ENCODE measurements at places on chromosomes 7 and 10.

DNA sequence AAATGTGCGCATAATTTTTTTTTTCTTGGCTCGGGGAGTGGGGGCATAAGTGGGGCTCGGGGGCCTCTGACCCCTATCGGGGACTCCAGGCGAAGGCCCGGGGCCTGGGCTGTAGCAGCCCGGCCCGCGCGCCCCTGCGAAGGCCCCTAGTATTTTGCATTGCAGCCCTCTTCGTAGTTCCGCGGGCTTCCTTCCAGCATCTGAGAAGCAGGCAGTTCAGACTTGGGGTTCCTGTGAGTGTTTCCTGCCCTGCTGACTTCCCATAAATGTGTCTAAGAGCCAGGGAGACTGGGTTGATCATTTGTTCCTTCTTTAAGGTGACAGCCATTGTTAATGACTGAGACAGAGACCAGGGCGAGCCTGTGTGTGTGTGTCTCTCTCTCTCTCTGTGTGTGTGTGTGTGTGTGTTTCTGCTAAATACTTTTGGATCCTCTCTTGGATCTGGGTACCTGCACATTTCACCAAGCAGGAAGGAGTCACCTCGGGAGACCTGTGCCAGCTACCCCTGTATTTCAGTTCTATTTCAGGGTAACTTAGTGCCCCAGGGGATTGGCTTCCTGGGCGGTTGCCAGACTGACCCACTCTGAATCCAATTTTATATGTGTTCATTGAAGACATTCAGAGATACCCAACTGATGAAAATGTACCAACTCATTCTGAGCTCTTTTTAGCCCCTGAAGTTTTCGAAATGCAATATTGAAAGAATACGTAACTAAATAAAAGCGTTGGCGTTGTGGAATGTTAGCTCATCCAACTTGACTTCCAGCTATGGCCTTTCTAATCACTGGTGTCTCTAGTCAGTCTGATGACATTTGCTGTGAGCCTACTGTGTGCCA, 805 bp downstream of the MSRB2 start:
- DNase-seq: peak; percentile 67

- DNase-seq: no peak
Observed at GRCh38 chr7:98314469-98314868, 33.0 kb downstream of the BRI3 start.

DNA sequence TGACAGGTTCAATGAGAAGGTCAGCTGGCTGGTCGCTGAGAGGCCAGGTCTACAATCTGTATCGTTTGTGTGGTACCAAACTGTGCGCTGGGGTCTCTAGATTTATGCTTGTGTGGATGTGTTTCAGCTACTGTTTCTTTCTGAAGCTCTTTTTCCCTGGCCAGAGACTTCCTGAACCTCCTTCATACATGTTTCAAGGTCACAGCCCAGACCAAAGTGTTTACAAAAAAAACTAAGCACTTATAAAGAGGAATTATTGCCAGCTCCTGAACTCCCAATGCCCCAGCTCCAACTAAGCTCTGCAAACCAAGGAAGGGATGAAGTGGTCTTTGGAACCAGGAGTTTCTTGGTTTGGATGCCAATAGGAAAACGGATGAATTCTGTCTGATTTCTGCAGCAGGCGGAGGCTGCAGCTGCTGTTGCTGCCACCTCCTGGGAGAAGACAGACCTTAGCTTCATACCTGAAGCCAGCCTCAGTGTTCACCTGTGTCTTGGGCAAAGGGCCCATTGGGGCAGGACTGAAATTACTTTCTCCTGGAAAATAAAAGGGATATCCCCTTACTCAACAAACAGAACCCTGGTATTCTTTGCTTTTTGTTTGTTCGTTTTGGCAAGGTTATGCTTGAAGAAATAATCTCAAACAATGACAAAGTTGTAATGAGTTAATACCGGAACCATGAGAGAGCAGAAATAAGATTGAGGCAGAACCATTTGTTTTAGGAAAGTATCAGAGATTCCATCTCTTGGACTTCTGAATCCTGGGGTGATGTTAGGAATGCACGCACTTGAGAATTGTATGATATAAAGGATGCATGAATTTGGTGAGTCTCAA, 24.6 kb upstream of the MKLN1 start:
- peak; percentile 43 for DNase-seq

DNA sequence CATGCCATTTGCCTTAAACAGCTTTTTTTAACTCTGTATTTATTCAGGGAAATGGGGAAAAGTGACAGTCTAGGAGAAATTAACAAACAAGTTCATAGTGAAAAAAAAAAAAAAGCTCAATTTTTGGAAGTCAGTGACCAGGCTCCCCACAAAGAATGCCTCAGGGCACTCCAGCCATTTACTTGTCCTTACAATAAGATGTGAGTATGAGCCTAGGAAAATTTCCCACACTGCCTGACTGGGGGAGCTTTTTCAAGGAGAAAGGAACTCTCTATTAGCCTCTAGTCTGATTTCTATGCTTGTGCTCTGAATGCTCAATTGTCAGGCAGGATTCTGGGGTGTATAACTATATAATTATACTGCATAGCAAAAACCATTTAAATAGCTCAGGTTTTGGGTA, 74.9 kb upstream of the NRBF2 start:
- DNase-seq: no peak

GRCh38 chr7:112584290-112584689, 103.5 kb downstream of the LSMEM1 start:
- DNase-seq: no peak

DNA sequence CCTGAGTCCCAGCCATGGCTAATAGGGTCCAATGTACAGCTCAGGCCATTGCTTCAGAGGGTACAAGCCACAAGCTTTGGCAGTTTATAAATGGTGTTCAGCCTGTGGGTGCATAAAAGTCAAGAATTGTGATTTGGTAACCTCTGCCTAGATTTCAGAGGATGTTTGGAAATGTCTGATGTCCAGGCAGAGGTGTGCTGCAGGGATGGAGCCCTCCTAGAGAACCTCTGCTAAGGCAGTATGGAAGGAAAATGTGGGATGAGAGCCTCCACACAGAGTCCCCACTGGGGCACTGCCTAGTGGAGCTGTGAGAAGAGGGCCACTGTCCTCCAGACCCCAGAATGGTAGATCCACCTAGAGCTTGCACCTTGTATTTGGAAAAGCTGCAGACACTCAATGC, 779.9 kb downstream of the GRM8 start:
- DNase-seq: no peak

GRCh38 chr7:141076377-141076776, 2.5 kb downstream of the TMEM178B start:
- DNase-seq: no peak

DNA sequence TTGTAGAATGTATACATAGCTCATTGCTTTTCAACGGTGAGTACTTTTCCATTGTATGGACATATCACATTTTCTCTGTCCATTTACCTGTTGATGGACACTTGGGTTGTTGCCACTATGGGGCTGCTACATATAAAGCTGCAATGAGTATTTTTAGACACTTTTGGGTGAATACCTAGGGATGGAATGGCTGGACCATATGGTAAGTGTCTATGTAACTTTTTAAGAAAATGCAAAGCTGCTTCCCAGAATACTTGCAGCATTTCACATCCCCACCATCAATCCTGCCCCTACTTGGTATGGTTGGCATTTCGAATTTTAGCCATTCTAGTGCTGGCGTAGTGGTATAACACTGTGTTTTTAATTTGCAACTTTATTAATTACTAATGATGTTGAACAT, 274.6 kb downstream of the TNS3 start:
- no peak for DNase-seq

DNA sequence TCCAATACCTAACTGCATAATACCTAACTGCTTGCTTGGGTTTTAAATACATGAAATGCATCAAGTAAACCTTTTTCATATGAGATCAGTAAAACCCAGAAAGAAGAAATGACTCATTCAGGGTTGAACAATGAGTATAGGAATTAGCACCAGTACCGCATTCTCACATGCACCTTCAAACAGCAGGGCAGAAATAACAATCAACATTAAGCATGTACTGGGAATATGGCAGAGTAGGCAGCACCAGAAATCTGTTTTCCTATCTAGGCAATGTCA, 850.3 kb upstream of the SORCS1 start:
- DNase-seq: no peak

DNA sequence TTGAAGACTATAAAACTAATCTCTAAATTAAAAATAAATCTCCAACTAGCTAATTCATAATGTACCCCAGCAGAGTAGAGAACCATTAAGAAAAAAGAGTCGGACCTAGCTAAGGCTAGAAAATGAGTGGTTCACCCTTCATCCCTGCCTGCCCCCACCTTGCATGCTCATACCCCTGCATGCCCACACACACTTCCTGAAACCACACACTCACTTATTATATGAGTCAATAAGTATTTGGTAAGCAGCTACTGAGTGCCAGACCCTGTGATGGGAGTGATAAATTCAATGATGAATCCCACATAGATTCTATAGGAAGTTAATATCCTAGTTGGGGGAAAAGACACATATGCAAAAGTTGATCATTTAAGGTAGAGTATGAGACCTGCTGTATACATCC, 152.9 kb upstream of the INHBA start:
- DNase-seq: no peak

GRCh38 chr7:100584683-100585510, 1.0 kb downstream of the LRCH4 start:
- peak; percentile 56 for DNase-seq

DNA sequence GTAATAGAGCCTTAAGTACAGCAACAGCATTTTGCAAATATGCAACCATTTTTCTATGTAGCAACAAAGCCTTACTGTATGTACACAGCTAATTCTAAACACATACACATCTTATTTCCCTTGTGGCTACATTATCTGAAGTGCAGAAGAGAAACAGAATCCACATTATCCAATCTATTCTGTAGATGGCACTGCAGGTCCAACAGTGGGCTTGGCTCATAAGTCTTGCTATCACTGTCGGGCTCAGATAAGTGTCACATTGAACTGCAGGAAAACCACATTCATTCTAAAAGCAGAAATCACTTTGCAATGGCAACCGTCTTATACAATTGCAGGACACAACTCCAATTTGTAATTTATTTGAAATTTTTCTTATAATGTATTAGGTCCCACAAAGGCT, 109.8 kb upstream of the NOBOX start:
- no peak for DNase-seq

DNA sequence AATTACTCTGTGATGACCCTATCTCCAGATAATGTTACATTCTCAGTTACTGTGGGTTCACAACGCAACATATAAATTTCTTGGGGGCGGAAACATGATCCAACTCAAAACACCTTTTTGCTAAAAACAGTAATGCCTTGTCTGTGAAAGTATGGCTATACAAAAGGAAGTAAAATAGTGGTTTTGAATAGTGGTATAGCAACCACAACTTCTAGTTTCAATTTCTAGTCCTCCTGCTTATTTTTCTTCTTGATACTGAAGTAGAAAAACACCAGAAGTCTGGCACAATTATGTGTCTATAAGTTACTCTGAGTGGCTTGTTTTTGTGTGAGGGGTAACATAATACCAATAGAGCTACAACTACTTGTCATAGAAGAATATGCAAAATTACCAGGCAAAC, 21.5 kb upstream of the ZNF800 start:
- DNase-seq: no peak
